ENCODE measurements at places on chromosomes 12 and 14.

GRCh38 chr12:57816855-57817151 lies 1.7 kb downstream of the AVIL start:
- DNase-seq: no peak

DNA sequence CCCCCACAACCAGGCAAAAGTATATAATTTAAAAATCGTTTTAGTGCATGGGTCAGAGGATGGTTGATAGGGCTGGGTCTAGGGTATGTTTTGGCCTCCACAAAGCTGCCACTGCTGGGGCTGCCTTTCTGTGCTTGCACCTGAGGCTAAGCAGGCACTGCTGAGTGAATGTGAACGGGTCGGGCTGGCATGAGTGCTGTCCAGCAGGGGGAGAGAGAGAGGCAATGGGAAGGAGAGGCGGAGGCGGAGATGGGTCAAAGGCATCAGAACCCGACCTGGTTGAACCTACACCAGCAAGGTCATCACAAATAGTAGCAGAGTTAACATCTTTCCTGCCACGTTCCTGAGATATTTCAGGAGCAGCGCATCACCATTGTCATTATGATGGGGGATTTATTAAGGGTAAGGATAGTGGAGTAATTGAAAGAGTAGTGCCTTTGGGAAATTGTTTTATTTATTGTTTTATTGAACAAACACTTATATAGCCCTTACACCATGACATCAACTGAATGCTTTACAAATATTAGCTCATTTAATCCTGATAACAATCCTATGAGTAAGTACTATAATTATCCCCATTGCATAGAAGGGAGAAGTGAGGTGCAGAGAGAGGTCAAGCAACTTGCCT lies 5.8 kb upstream of the NRXN3 start:
- DNase-seq: no peak

DNA sequence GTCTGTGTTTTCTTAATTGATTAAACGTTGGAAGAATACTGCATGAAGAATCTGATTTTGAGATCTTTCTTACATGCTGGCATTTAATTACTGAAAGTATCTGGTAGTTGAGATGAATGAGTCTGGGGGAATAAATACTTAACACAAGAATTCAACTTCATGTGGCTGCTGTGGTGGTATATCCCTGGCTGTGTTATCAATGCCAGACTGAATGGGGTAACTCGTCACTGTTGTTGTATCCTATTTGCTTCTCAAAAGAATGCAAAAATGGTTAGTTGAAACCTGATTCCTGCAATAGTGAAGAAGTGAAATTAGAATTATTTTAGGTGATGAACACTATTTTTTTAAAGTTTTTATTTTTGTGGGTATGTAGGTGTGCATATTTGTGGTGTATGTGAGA lies 72.5 kb downstream of the HMGA2 start:
- DNase-seq: no peak

DNA sequence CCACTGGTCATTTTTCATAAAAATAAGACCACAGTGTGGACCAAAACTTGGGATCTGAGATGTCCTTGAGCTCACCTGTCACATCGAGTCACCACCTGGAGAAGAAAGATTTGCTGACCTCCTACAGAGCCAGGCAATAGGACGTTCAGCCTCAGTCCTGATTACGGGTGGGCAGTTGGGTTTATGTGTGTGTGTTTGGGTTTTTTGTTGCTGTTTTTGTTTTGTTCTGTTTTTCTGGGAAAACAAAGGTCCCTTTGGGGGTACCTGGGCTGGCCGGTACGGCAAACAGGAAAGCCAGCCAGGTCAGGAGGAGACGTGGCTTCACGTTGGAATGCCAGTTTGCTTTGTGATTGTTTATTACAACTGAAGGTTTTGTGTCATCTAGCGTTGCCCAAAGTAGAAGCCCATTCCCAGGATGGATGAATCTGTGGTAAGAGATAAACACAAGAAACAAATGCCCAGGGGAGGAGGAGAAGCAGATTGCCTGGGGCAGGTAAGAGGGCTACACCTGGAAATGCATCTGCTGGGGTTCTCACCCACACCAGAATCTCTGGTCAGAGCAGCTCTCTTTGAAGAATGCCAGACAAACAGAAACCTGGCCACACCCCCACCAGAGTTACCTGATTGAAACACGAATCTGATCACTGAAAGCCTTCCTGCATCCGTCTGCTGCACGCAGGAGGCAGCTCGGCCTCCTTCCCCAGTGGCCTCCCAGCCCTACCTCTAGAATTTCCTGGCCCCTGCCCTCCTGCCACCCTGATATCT lies 100.1 kb upstream of the DIO3 start:
- no peak for DNase-seq

DNA sequence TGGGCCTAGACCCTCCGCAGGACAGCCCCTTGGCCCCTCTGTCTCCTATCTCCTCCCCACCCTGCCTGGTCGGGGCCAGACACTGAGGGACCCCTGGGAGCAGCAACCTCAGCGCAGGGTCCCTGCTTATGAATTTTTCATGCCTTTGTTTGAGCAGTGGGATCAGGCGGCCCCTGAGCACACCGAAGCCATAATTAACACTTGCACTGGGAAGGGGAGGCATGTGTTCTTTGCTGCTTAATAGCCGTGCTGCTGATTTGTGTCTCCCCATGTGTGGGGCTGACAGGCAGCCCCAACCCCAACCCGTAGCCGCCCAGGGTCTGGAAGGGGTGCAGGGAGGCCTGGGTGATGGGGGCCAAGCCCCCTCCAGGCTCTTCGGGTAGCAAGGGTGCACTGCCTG lies 52.7 kb downstream of the FBRSL1 start:
- DNase-seq: no peak

GRCh38 chr12:74889073-74889472 lies 320.6 kb downstream of the KCNC2 start:
- no peak for DNase-seq

DNA sequence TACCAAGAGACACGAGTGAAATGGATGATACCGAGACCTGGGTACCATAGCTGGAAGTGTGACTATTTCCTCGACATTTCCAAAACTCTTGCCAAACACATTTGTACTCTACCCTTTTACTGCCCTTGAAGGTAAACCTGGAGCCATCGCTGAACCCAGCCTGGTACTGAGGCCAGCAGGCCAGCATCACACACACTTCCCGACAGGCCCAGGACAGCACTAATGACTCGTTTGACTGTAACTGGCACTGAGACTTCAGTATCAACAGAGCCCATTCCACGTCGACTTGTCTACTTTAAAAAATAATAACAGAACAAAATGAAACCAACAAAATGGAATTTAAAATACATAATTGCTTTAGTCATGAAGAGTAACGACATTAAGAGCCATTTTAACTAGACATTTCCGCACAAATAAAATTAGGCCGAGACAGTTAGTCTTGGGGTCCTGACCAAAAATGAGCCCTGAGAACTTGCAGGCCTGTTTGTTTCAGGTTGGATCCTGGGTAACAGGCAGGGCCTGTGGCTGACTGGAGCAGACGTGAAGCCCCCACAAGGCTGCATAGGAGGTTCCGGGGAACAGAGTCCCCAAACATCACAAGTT lies 94.3 kb downstream of the RIMBP2 start:
- DNase-seq: no peak

DNA sequence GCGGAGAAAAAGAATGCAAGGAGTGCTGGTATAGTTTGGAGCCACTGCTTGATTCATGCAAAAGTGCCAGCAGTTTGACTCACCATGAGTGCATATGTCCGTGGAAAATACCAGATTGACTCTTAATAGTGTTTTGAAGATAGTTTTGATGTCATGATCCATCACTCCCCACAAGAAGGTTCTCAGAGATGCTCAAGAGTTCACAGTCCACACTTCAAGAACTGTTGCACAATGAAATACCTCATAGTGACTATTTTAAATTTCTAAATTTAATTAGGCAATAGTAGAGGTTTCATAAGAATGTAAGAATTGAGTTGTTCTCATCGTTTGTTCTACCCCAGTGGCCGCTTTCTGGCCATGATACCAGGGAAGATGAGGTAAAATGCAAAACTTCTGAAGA lies 286.6 kb upstream of the RGS6 start:
- no peak for DNase-seq

- DNase-seq: no peak
These were observed 1.1 kb upstream of the CSRP2 start for GRCh38 chr12:76879710-76880518.

DNA sequence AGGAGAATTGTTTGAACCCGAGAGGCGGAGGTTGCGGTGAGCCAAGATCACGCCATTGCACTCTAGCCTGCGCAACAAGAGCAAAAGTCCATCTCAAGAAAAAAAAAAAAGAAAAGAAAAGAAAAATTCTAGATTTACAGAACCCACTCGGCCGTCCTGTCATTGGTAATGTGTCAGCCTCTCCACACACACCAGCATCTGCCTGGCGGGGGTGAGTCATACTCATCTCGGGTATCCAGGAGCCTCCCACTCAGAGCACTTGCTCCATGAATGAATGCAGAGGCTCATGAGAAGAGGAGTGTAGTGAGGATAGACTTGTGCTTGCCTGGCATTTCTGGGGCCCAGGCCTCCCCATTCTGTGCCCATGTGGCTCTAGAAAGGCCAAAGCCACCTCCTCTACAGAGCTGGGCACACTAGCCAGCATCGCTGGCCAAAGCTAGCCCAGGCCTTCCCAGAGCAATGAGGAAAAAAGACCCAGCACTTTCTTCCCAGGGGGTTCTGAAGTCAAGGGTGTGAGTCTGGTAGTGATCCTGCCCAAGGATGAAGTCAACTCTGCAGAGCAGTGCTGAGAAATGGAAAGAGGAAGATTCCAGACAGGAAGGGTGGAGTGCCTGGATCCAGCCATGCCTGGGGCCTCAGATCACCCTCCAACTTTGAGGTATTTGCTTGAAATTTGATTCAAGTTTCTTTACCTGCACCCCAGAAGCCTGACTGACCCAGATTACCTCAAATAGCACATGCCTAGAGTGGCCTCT lies 31.2 kb upstream of the KLC1 start:
- no peak for DNase-seq

GRCh38 chr12:11901701-11902524 lies 168.8 kb upstream of the BCL2L14 start:
- DNase-seq: no peak

GRCh38 chr12:104280717-104281458 lies 22.7 kb upstream of the EID3 start:
- no peak for DNase-seq

- DNase-seq: no peak
These were observed 35.5 kb upstream of the RERG start for GRCh38 chr12:15256761-15257160.

- no peak for DNase-seq
These were observed 144.3 kb upstream of the FKBP4 start for GRCh38 chr12:2650261-2651067.
